Kidney glomerular epithelial cell (primary cell): ENCODE measurements at places on chromosomes 4 and X.

DNA sequence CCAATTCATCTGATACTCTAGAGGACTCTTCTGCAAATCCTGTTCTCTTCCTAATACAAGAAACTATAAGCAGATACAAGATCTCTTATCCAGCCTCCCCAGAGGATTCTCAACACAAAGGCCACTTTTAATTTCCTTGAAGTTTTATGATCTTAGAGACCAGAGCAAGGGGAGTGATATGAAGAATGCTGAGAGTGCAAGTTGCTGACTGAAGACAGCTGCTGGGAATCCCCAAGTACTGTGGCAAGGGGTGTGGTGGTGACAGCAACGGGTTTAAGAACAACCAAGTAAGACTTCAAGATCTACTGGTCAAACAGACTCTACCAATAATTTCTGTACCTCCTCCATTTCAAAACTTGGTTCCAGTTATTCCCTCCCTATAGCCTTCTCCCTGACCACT lies 7.0 kb downstream of the AMMECR1 start:
- no peak for DNase-seq

GRCh38 chr4:121684561-121684960 lies 12.2 kb downstream of the ANXA5 start:
- DNase-seq = no peak

DNA sequence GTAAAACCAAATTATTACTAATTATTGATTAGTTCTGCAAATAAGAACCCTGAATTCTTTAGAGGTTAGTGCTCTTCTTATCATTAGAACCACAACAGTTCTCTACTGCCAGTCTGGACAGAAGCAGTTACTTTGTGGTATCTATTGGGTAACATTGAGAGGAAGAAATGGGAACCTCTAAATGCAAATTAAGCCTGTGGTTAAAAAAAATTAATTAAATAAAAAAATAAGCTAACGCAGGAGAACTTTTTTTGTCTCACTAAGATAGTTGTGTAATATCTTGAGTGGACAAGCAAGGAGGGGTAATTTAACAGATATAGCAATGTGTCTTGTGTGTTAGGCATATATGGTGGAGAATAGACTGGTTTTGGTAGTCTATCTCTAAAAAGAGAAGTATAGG lies 32.9 kb upstream of the TET2 start:
- no peak for DNase-seq

DNA sequence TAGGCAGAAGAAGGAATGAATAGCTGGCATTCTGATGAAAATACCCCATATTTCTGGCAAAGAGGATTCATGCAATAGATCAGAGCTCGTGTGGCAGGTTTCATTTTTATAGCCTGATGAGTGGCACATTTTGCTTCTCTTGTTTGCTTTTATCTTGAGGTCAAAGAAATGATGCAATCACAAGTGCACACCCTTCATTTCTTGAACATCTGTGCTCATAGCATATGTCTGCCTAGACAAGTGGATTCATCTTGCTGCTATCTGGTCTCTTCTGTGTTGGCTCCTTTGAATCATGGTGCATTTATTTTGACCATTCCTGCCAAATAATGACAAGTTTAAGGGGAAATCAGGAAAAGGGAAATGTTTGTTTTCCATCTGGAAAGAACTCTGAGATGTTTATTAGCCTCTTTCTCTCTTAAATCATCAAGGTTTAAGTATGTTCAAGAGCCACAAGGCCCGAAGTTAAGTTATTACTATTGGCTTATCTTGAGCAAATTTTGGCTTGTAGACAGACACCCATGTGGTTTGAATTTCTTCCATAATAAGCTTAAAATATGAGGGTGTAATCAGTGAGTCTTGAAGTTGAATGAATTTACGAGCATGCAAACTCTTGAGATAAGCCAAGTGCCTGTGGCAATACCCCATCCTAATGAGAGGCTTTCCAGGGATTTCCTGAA lies 59.3 kb upstream of the HS3ST1 start:
- no peak for DNase-seq

DNA sequence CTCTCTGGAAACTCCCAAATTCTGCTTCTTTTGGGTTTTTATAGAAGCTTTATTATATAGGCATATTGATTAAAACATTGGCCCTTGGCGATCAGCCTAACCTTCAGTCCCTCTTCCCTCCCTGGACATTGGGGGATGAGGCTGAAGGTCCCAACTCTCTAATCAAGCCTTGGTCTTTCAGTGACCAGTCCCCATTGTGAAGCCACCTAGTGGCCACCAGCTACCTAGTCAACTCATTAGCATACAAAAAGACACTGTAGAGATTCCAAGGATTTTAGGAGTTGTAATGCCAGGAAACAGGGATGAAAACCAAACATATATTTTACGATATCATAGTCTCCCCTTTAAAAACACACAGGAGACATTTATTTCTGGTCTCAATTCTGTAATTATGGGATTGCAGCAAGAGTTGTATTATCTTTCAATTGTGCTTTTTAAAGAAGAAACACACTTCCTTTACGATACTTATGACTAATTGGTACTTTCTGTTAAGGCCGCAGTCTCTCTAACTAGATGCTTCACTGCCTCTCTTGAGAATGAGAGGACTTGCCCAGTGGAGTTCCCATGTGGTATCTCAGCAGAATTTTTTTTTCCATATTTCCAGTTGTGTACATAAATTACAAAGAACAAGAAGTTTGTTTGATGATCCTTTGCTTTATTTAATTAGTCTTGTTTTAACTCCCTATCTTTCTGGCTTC lies 58.2 kb downstream of the WDR17 start:
- DNase-seq = no peak

DNA sequence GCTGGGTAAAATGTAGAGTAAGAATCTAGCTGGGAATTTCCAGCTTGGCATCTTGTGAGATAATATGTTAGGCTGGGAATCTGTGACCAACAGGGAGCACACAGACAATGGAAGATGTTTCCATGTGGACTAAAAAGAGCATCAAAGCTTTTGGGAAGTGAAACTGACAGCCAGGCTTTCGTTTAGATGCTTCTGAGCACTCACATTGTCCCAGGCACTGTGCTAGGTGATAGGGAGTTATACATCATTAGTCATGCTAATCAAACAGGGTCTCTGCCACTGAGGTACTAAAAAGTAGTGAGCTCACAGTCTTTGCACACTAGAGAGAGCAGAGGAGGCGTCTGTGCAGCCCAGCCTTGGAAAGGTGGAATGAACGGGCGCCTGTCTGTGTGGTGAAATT lies 101.9 kb upstream of the SCOC start:
- no peak for DNase-seq

DNA sequence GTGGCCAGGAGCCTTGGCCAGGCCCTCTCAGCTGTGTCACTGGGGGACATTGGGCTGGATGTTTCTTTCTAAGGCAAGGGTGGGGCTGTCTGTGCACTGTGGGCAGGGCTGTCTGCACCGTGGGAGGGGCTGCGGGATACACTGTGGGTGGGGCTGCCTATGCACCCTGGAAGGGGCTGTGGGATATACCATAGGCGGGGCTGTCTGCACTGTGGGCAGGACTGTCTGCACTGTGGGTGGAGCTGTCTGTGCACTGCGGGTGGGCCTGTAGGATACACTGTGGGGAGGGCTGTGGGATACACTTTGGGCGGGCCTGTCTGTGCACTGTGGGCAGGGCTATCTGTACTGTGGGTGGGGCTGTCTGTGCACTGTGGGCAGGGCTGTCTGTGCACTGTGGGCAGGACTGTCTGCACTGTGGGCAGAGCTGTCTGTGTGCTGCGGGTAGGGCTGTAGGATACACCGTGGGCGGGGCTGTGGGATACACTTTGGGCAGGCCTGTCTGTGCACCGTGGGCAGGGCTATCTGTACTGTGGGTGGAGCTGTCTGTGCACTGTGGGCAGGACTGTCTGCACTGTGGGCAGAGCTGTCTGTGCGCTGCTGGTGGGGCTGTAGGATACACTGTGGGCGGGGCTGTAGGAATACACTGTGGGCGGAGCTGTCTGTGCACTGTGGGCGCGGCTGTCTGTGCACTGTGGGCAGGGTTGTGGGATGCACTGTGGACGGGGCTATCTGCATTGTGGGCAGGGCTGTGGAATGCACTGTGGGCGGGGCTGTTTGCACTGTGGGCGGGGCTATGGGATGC lies 31.1 kb downstream of the ACOX3 start:
- DNase-seq = no peak

DNA sequence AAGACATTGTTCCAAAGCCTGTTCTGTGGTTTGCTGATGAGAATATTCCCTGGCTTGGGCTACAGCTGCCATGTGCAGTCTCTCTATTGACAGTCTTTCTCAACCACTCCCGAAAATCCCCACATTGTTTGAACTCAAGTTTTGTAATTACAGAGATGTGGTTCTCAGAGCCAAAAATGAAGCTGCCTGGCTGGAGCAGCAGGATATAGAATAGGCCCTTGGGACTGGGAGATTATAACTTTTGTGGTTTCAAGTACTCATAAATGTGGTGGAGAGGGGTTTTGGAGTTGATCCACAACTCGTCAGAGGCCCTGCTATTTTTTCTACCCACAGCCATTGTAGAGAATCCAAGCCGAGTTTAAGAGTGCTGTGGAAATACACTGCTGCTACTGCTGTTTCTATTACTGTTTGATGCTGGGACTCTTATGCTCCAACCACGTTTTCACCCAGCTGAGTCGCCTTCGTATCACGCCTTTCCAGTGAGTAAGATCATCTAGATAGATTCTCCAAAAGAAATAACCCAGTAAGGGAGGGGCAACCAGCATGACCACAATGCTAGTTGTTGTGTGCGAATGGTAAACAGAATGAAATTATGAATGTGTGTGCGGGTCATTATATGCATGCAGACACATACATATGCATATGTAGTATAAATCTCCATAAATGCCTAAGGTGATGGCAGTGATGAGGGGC lies 57.1 kb upstream of the ATXN3L start:
- DNase-seq = no peak

GRCh38 chr4:125313497-125313896 lies 1.3 kb upstream of the FAT4 start:
- DNase-seq = peak; percentile 93

DNA sequence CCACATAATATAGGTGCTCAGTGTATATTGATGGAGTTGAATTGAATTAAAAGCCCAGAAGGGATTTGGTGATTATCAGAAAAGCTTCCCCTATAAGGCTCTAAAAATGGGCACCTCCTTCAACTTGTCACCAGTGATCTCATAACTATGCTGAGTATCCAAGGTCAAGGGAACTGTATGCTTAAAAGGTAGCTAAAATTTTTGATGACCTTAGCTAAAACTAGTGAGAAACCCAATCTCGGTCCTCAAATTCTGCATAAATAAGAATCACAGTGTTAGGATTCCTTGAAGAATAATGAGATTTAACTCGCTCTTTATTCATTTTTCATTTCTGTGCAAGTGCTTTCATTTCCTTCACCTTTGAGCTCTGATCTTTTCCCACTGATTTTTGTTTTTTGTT lies 87.7 kb upstream of the AP1S2 start:
- no peak for DNase-seq

DNA sequence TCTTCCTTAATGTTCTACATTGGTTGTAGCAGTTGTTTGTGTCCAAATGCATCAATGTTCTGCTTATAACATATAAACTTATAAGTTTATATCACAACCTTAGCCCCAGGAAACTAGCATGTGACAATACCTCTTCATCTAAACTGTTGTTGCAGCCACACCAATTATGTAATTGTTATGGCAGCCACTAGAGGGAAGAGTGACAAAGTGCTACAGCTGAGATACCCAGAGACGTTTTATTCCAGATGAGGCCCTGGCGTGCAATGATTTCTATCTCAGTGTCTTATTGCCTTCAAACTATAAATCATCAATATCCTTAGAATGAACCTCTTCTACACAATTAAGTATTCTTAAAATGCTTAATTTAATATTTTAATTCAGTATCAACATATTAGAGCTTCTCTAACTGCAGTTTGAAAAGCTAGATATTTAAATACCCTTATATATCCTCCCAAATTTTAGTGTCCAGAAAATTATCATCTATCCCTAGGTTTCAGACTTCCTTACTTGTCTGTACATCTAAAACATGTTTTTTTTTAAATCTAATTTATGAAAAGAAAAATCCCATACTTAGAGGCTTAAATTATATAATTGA lies 171.6 kb downstream of the PCDH10 start:
- peak; percentile 41 for DNase-seq

- DNase-seq = no peak
Observed at GRCh38 chrX:123357941-123358340, 173.9 kb downstream of the GRIA3 start.

DNA sequence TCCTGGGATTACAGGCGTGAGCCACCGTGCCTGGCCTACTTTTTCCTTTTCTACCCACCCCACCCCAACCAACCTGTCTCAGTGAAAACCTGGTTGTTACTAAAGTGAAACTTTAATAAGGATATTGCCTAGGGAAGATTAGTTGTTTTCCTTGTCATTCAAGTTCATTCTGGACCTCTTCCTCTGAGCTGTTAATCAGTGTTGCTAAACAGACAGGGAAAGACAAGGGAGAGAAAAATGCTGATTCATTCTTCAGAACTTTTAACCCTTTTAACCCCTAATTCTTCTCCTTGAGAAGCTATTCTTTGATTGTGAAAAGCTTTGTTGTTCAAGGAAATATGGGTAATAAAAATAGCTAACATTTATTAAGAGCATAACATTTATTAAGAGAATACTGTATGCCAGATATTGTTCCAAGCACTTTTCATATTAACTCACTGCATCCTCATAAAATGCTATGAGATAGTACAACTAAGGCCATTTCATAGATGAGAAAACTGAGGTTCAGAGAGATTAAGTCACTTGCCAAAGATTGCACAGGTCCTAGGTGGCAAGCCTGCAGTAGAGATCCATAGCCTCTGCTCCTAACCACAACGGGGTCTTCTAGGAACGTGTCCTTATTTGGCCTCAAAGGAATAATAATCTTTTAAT lies 34.8 kb downstream of the OSTC start:
- no peak for DNase-seq

GRCh38 chr4:5096261-5096660 lies 45.0 kb downstream of the STK32B start:
- no peak for DNase-seq

DNA sequence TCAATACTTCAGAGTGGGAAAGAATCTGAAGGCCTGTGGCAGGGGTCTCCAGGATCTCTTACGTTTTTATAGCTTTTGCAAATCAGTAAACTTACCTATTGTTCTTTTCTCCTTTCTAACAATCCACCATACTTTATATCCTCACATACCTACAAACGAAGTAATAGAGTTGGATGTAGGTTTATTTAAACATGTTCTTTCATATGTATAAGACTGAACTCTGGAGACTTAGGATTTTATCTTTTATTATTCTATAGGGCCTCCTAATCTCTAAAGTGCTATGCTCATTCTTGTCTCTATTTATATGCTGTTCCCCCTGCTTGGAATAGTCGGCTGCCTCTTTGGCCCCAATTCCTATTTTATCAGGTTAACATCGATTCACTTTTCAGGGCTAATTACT lies 43.8 kb upstream of the NUDT6 start:
- no peak for DNase-seq

DNA sequence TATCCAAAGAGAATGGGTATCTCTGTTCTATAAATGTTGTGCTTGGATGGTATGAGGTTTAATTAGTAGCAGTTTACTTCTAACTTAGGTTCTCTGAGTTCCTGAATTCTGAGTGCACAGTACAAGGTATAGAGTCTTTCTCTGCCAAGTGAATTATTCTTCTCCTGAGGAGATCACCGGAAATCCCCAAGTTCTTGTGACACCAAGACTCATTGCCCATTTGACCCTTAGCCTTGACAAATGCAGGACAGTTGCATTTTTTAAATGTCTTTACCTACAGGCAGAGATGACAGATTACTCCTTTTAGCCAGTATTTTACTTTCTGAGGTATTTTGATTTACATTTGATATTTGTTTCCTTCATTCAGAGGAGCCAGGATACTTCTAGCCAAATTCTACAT lies 72.9 kb downstream of the MAOA start:
- no peak for DNase-seq

GRCh38 chrX:54301516-54301915 lies 56.3 kb downstream of the WNK3 start:
- DNase-seq = no peak
